H1 (cell line): ENCODE measurements at places on chromosomes 4 and X.
A peak's percentile ranks its signal among the peaks of the same experiment; 100 is the strongest.

DNA sequence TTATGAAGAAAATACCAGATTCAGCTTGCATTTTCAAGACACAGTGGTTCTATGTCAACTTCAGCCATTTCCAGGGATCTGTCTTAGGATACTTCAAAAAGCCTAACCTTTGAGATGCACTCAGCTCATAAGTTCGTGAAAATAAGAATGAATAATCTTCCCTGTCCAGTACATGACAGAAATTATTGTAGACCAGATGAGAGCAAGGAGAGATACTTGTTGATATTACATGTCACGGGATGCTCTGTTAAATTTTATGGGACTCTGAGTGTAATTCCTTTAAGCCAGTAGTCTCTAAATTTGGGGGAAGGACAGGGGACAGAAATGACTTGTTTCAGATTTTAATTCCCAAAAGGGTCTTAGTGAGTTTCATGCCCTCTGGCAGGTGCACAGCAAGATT lies 8.8 kb downstream of the TBL1X start:
- no peak for DNase-seq

DNA sequence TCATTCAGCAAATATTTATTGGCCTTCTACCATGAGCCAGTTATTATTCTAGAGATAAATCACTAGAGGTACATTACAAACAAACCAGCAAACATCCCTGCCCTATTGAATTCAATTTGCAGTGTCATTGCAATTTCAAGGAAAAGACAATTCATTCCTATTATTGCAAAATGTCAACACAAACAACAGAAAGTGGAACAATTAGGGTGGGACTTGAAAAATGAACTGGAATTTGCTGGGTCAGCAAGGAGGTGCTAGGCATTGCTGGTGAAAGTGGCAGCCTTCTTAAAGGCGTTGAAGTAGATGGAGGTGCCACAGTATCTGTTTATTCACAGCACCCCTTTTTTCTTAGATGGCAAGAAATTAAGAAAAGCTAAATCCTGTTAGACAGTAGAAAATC lies 224.0 kb upstream of the BMP3 start:
- DNase-seq = no peak

DNA sequence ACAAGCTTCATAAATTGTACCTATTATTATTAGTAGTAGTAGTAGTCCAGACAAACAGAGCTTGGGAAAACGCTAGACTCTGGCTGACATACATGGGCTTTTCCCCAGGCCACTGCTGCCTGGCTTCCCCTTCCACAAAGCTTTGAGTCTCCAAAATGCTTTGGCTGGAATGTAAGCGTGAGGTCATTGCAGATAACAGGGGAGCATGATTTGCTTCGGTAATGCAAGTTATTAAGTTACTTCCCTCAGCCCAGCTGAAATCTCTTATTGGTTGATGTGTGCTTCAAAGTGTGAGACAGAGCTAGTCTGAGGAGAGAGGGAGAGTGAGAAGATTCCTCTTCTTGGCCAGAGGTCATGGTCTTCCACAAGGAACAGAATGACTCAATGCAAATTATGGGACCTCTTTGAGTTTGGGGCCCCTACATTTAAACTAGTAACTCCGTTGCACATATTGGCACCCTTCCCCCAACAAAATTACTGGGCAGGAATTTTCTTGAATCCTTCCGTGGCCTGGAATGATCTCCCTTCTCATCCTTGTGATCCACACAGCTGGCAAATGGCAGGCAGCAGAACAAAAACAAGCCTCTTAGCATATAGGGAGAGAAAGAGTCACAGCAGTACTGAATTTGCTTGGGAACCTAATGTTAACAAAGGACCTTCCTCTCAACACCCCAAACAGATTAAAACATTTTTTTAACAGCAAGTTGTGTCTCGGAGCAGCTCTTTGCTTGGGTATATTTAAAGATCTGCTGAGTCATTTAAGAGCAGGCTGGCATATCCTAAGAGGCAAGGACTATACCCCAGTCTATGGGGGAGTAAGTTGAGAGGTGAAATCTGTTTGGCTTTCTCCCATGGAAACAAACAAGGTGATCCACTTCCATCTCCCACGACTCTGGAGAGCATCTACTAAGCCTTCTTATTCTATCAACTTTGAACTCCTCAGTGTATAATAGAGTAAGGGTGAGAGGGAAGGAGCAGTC lies 19.9 kb downstream of the AR start:
- no peak for DNase-seq

DNA sequence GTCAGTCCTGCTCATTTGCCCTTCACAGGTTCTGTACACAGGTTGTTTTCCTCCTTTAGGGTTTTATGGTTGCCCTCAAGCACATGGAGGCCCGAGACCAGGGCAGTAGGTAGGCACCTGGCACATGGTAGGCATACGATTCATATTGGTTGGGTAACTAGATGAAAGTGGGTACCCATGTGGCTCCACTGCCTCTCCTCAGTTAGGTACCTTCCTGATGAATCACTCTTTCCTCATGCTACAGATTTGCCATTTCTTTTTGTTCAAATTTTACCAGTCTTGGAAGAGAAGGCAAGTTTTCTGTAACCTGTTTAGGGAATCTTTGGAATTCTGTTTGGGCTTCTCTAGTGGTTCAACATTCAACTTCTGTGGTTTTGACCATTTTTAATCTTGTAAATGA lies 121.3 kb downstream of the FHIP1A start:
- DNase-seq = no peak

- no peak for DNase-seq
Measured at GRCh38 chrX:30935985-30936384, 46.9 kb upstream of the TAB3 start.

- no peak for DNase-seq
Measured at GRCh38 chrX:40877887-40878286, 142.5 kb upstream of the MED14 start.

DNA sequence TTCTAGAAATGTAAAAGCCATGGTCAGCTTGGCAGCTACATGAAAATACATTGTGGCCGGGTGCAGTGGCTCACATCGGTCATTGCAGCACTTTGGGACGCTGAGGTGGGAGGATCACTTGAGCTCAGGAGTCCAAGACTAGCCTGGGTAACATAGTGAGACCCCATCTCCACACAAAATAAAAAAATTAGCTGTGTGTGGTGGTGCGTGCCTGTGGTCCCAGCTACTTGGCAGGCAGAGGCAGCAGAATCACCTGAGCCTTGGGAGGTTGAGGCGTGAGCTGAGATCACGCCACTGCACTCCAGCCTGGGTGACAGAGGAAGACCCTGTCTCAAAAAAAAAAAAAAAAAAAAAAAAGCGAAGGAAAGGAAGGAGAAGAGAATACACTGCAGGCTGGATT lies 29.0 kb downstream of the RNF212 start:
- no peak for DNase-seq

DNA sequence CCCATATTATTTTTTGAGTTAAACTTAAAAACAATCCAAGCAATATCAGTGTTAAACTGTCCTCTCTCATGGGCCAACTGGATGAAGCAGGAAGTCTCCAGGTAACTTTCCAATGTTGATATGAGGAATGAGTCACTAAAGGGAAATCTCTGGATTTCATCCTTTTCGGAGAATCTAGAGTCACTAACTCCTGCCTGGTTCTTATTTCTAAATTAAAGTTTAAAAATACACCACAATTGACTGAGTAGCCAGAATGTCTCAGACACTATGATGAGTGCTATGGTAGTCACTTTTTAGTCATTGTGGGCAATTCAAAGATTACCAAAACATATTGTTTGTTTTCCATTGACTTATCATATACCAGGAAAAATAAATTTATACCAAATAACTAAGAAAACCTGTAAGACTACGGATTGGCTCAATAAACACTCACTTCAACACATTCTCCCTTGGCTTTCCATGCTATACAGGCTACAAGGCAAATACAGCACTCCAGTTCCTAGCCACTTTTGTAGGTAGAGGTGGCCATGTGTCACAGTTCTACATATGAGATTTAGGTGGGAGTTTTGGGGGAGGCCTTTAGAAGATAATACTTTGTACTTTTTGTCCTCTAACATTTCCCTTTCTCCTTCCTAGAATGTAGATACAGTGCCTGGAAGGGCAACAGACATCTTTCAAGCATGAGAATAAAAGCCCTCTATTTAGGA lies 8.6 kb downstream of the SLC9B2 start:
- DNase-seq = no peak

- DNase-seq = peak; percentile 30
Measured at GRCh38 chr4:128601991-128602695, 207.4 kb upstream of the JADE1 start.

DNA sequence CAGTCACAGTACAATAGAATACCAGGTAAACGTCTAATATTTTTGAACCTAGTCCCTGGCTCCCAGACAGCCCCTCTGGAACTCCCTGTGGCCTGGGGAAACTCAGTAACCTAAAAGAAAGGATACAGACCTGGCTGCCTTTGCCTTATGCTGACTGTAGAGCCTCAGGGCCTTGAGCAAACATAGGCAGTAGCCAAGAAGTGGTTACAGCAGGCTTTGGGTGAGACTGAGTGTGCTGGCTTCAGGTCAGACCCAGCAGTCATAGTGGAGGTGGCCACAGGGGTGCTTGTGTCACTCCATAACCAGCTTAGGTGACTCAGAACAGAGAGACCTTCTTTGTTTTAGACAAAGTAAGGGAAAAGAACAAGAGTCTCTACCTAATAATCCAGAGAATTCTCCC lies 141.8 kb upstream of the PRDX4 start:
- no peak for DNase-seq

- DNase-seq = no peak
Measured at GRCh38 chr4:137994853-137995252, 247.3 kb downstream of the SLC7A11 start.

DNA sequence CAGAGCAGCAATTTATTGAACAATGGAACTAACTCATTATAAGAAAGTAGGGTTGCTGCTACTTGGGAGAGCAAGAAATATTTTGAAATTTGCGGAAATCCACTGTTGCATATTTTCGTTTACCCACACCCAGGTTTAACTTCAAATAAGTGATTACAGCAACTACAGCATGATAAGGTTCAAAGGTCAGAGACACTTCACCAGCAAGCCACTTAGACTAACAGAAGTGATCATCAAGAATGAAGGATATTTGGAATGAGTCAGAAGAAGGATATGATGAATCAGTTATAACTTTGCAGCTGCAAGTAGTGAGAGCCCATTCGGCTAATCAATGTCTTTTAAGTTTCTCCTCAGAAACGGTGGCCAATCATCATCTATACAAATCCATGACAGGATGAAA lies 199.3 kb downstream of the TMA16 start:
- DNase-seq = no peak

- no peak for DNase-seq
Measured at GRCh38 chr4:6909970-6910339, 329 bp downstream of the TBC1D14 start.

DNA sequence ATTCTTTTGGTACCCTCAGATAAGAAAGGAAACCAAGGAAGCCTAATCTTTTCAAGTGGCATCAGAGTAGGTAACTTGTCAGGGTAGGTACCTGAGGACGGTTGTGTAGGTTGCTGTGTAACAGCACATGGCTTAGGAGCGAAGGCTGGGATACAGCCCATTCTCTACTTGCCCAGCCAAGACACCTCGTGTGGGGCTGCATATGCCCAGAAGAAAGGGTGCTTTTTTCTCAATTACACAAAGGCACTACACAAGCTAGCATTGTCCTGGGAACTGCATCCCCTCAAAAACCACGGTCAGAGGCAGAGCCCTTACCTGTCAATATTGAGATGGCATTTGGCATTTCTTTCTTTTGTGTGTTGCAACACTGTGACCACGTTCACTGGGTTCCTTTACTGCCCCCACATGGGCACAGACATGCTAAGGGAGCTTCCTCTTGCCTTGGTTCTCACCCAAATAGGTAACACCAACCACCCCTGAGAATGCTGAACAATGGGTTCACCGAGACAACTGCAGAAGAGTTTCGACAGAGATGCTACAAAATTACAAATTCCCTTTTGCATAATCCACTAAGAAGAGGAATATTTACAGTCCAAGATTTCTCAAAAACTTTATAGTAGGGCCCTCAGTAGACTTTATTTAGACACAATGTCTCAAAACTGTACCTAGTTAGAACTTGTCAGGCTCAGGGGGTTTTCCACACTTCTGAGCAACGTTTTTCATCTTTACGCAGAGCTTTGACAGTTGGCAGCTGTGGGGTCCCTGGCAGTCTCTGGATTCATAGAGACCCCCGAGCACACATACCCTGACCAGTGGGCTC lies 35.8 kb upstream of the TNIP3 start:
- DNase-seq = no peak

DNA sequence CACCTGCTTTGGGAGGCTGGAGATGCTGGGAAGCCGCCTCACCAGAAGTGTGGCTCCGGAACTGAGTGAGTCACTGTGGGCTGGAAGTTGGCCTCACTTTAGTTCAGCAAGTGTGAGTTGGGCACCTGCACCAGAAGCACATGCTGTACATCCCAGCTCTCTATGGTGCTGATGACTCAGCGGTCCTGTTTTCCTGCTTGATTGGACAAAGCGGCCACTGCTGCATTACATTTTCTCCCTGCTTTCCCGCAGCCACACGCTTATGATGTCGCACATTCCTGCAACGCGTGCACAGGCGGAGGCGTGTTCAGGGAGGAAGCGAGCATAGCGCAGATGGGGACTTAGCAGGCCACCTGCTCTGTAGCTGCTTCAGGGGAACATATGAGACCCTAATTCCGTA lies 26.7 kb upstream of the CLDN34 start:
- DNase-seq = no peak

DNA sequence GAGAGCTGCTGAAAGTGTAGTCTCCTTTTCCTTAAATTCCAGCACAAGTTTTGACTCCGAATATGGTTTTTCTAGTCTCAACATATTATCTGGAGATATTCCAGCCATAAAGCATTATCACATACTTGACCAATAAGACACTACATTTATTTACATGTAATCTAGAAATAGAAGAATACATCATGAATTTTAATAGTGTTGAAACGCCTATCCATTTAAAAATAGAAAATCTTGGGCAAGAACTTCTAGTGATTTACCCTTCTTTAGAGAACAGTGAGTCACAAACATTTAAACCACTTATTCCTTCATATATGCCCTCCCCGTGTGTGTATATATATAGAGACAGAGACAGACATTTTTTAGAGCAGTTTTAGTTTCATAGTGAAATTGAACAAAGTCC lies 161.5 kb downstream of the SOWAHB start:
- DNase-seq = no peak

DNA sequence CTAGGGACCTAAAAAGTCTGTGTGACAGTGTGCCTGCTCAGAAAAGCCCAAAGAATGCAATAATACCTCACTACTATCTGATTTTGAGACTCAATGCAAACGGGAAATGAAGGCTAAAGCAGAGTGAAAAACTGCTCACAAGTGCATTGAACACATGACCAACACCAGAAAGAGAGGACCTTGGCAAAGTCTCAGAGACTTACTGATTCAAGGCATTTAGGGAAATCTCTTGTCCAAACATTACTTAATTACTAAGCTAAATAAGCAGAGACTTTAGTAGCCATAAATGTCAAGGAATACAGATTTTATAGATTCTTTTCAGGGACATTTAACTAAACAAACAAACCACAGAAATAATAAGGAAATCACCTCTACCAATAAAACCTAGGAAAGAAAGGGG lies 916.0 kb downstream of the FSTL5 start:
- DNase-seq = no peak
